Endothelial cell of umbilical vein (primary cell): ENCODE measurements at places on chromosomes 3 and 15.

- DNase-seq = peak; percentile 81
Observed at GRCh38 chr3:4656059-4656458, 162.9 kb downstream of the ITPR1 start.

DNA sequence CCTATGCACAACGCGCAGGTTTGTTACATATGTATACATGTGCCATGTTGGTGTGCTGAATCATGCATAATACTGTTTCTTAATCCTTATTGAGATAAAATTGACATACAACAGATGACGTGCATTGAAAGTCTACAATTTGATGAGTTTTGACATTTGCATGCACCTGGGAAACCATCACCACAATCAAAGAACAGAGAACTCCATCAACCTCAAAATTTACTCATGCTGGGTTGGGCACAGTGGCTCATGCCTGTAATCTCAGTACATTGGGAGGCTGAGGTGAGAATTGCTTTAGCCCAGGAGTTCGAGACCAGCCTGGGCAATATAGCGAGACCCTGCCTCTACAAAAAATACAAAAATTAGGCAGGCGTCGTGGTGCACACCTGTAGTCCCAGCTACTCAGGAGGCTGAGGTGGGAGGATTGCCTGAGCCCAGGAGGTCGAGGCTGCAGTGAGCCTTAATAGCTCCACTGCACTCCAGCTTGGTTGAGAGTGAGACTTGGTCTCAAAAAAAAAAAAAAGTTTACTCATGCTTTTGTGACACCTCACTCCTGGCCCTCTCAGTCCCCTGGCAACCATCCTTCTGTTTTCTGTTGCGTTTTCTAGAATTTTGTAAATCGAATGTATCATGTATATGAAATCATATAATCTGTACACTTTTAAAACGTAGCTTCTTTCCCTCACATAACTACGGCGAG lies 56.6 kb downstream of the BHLHE40 start:
- no peak for DNase-seq

DNA sequence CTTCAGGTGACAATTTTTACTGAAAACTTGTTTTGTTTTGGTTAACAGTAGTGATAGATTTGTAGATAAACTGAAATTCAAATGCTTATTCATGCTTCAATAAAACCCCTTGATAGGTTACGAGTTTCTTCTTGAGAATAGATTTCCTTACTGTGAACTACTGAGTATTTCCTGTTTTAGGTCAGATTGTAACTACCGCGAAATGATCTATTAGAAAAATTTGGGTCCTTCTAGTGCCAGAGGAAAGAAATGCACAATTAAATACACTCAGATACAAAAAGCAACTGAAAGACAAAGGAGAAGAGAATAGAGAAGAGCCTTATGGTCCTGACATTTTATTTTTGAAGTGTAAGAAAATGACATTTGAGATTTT lies 251.7 kb upstream of the TBL1XR1 start:
- no peak for DNase-seq

- no peak for DNase-seq
Observed at GRCh38 chr15:69120732-69121131, 39.7 kb upstream of the GLCE start.

GRCh38 chr3:120145542-120146285 lies 51.5 kb upstream of the GSK3B start:
- DNase-seq = peak; percentile 30

DNA sequence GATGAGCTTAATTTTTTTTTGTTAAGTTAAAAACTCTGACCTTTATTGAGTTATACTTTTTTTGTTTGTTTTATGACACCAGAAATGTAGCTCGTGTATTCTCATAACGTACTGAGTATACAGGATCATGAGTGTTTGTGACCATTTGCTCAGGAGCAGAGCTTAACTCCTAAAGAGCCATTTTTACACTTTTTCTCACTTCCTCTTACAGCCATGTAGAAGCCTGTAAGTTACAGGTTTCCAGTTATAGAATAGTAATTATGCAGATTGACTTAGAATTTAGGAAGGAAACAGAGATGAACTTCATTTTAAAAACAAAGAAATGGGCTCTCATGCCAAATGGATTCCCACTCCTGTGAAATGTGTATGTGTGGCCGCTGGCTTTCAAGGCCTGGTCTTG lies 151.7 kb downstream of the MCTP2 start:
- DNase-seq = no peak

DNA sequence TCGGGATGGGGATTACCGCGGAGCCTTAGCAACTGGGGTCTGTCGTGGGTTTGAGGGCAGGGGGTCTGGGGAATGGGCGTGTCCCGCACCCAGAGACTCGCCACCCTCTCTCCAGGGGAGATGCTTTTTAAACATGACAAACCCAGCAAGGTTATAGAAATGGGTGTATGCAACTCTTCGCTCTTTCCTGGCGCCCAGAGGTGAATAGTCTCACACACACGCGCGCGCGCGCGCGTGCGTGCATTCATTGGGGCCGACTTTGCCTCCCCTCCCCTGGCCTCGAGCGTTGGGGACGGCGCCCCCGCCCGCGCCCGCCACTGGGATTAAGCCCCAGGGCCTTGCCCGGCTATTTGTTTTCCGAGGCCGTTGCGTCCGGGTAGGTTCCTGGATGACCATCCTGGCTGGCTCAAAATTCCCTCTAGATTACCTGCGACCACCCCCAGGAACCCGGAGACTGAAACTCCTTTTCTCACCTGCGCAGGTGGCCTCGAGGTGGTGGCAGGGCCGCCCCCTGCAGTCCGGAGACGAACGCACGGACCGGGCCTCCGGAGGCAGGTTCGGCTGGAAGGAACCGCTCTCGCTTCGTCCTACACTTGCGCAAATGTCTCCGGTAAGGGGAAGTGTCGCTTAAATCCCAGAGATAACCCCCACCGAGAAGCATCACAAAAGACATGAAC lies 777 bp downstream of the GPR160 start:
- no peak for DNase-seq

DNA sequence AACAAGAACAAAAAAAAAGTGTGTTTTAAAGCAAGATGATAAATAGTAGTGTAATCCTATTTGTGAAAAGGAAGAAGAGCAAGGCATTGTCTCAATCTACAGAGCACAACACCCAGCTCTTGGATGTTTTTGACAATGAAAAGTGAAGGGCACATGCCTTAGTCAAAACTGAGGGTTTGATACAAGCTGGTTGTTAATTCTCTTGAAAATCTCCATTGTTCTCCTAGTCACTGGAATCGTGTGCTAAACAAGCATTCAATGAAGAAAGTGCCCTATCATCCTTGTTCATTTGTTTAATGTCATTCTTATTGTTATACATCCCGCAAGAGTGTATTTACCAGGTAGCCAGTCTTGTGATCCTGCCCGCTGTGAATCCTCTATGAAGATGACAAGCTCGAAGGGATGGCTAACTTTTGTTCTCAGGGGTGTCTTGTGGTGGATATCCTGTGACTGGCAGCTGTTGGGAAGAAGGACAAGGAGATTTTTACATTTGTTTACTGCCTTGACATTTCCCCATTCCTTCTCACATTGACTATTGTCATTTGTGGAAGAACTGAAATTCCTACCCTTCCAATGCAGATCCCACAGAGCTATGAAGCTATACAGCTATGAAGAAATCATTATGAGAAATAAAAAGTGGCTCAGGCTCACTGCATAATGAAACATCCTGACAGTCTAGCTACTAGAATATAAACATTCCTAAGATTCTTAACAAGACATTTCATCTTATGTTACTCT lies 175.9 kb downstream of the VGLL3 start:
- no peak for DNase-seq

GRCh38 chr3:134057006-134057653 lies 27.4 kb upstream of the SLCO2A1 start:
- DNase-seq = no peak

DNA sequence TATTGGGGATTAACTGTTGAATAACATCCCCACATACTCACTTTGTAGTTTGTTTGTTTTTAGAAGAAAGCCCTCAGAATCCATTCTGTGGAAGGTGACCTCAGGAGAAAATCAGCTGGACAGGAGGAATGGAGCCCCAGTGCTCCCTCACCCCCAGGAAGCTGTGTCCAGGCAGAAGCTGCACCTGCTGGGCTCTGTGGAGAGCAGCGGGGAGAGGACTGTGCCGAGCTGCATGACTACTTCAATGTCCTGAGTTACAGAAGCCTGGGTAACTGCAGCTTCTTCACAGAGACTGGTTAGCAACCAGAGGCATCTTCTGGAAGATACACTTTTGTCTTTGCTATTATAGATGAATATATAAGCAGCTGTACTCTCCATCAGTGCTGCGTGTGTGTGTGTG lies 14.0 kb downstream of the TIGIT start:
- no peak for DNase-seq

- no peak for DNase-seq
Observed at GRCh38 chr15:92908713-92909057, 8.6 kb downstream of the CHD2 start.

DNA sequence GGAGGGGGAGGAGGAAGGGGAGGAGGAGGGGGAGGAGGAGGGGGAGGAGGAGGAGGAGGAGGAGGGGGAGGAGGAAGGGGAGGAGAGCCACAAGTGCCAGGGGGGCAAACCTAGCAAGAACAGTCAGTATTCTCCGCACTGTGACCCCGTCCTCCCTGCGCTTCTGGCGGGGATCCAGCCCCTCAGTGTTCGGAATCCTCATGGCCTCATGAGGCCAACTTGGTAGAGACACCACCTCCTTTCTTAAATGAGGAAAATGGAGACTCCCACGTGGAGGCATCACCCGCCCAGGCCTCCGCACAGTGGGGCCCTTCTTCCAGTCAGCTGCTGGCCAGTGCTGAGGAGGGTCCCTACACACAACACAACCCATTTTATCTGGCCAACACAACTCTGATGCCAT lies 163.4 kb downstream of the XXYLT1 start:
- no peak for DNase-seq

GRCh38 chr3:72177075-72178050 lies 392.4 kb upstream of the PROK2 start:
- peak; percentile 28 for DNase-seq

DNA sequence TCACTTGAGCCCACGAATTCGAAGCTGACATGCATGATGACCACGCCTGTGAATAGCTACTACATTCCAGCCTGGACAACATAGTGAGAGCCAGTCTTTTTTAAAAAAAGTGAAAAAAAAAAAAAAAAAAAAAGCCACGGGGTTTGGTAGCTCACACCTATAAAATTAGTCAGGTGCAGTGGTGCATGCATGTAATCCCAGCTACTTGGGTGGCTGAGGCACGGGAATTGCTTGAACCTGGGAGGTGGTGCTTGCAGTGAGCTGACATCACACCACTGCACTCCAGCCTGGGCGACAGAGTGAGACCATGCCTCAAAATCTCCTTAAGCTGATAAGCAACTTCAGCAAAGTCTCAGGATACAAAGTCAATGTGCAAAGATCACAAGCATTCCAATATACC lies 44.4 kb downstream of the CSNK1G1 start:
- no peak for DNase-seq

DNA sequence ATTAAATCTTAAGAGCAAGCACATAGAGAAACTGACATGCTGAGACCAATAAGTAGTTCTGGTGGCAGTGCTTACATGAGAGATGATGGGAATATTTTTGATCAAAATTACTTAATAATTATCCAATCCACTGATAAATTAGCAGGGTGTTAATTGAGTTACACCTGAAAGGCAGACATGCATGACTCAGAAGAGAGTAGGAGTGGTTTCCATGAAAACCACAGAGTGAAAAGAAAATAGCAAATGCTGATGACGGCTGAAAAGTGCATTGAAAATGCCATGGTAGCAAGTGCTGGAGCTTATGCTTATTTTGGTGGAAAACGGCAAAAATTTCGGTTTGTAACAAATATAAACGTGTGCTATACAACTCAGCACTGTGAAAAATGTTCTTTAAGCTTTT lies 267.8 kb upstream of the LRRN1 start:
- no peak for DNase-seq

DNA sequence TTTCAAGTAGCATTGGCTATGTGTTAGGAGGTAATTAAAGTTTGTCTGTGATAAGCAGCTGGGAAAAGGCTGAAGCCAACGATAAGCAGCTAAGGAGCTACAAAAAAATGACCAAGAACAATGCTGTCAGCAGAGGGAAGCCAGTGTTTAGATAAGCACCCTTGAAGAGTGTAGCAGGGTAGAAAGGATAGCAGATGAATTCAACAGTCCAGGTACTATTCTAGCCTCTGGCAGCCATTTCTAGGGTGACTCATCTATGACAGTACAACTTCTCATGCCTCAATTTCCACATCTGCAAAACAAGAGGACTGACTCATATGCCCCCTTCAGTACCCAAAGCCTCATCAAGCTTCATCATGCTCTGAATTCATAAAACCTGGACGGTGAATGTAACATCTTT lies 617.6 kb upstream of the UBE2E2 start:
- no peak for DNase-seq

- peak; percentile 26 for DNase-seq
Observed at GRCh38 chr3:48561045-48561736, 2.4 kb downstream of the UCN2 start.

DNA sequence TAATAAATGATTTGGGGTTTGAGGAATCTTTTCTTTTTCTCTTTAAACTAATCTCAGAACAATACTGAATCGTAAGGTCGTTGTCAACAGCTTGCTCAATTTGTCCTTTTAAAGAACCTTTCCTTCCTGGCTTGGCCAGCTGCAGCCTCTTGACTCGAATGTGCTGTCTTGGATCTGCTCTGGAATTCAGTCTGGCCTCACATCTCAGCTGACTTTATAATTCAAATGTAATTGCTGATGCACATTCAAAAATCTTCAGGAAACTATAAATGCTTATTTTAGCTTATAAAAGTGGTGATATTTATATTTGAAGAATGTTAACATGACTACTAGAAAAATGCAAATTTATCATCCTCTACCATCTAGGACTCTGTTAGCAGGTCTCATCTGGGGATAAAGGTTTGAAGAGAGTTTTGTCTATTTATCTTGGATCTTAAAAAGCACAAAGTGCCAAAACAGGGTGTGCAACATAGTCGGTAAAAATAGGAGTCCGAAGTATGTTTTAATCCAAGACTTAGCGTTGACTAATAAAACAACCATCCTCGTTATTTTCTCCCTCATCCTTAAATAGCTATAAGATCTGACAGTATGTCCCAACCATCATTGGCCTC lies 1035.2 kb downstream of the MCTP2 start:
- peak; percentile 66 for DNase-seq

DNA sequence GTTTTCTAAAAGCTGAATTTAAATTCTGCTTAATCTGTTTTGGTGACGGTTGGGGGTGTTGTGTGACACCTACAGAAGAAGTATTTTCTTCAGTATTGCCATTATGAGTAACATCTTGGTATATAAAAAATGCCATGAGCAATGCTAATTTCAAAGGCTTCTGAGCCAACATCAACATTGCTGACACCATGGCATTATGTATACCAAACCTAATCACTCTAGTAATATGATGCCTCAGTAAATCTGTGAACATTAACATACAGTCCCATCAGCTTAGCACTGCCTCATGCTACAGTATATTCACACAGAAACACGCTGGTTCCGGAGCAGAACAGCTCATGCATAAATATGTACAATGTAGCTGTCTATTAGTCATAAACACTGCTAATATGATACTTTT lies 75.8 kb downstream of the ZPLD1 start:
- DNase-seq = no peak

GRCh38 chr3:861721-862120 lies 231.1 kb upstream of the CNTN6 start:
- DNase-seq = no peak

- DNase-seq = no peak
Observed at GRCh38 chr3:106121491-106122289, 252.9 kb upstream of the CBLB start.
